ENCODE measurements at places on chromosomes 12 and 14.

GRCh38 chr14:66600416-66600815 is 92.5 kb downstream of the GPHN start:
- DNase-seq = no peak

GRCh38 chr14:56854325-56854724 is 44.0 kb upstream of the OTX2 start:
- DNase-seq = no peak

DNA sequence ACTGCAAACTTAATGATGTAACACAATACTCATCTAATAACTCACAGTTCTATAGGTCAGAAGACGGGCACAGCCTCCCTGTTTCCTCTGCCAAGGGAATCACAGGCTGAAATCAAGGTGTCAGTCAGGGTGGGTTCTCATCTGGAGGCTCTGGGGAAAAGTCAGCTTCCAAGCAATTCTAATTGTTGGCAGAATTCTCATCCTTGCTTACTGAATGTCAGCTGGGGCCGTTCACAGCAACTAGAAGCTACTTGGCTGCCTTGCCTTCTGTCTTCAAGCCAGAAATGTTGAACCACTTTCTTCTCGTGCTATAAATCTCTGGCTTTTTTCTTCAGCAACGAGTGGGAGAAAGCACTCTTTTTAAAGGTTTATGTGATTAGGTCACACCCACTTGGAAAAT is 80.1 kb upstream of the PDZRN4 start:
- no peak for DNase-seq

- DNase-seq = no peak
These were observed 395.0 kb downstream of the ZFP36L1 start for GRCh38 chr14:68397822-68398221.

GRCh38 chr14:65866448-65866847 is 453.9 kb downstream of the FUT8 start:
- DNase-seq = no peak
